CD4-positive, alpha-beta T cell treated with Interleukin-17A for 4 hours (primary cell): ENCODE measurements at places on chromosomes 6 and 20.

DNA sequence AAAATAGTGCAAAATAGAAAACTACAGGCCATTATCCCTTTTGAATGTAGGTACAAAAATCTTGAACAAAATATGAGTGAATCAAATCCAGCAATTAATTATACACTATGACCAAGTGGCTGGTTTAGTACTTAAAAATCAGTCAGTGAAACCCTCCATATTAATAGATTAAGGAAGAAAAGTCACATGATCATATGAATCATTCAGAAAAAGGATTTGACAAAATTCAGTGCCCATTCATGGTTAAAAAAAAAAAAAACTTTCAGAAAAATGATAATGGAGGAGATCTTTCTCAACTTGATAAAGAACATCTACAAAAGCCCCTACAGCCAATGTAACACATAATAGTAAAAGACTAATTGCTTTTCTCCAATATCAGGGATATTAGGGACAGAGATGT lies 75.0 kb downstream of the FAM120B start:
- DNase-seq = no peak

GRCh38 chr6:34964564-34964963 lies 75.5 kb downstream of the ANKS1A start:
- no peak for DNase-seq

- peak; percentile 60 for DNase-seq
These were observed 115.2 kb upstream of the RNF24 start for GRCh38 chr20:4130404-4131189.

- DNase-seq = peak; percentile 84
These were observed 562 bp downstream of the TFEB start for GRCh38 chr6:41734666-41735426.

DNA sequence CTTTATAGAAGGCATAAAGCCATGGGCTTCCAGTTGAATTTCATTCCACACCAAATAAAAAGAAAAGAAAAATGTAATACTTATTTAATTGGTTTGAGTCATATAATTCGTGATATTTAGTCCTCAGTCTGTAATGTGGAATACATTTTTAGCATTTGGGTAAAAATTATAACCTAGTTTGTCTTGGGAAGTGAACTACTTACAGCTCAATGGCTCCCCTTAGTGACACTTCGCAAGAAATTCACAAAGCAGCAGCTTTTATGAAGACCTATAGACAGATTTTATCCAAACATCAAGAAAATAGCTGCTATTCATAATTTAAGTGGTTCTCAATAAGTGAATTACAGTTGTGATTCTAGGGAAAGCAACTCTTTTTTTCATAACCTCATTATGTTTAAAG lies 72.1 kb downstream of the RSPO3 start:
- no peak for DNase-seq

- no peak for DNase-seq
These were observed 301.8 kb upstream of the AGPAT4 start for GRCh38 chr6:161575523-161576254.

DNA sequence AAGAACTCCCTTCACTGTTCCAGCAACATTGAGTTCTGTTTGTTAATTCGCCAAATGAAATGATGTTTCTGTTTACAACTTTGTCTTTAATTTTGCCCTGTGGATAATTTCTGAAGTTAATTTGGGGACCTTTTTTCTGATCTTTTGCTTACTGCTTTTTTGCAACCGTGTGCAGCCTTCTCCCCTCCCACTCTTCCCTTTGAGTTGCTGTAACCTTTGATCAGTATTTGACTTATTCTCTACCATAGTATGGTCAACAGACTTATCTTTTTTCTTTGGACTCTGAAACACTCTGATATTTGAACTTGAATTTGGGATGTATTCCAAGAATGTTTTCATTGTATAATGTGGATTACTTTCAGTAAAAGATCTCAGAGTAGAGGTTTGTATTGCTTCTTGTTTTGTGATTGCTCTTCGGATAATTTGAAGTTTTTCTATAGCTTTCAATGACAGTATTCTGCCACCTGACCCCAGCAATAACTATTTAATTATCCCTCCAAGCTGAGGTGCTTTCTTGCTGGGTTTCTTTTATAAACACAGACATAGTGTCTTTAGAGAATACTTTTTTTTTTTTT lies 46.2 kb downstream of the LRRN4 start:
- DNase-seq = no peak

DNA sequence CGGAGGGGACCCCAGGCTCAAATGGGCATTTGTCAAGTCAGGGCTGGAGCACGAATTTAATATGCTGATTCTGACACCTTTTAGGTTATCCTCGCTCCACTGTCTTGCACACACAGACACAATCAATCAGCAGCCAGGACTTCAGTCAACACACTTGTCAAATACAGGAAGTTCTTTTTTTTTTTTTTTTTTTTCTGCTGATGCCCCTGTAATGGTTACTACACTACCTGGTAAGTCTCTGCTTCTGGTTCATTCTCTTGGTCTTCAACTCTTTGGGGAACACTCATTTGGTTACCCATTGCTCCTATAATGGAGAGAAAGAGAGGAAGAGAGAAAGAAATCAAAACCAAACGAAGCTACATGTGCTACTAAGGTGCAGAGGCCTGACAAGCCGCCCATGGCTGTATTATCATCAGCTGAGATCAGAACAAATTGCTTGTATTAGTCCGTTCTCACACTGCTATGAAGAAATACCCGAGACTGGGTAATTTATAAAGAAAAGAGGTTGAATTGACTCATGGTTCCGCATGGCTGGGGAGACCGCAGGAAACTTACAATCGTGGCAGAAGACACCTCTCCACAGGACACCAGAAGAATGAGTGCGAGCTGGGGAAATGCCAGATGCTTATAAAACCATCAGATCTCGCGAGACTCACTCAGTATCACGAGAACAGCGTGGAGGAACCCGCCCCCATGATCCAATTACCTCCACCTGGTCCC lies 11.8 kb downstream of the BCAS1 start:
- no peak for DNase-seq

DNA sequence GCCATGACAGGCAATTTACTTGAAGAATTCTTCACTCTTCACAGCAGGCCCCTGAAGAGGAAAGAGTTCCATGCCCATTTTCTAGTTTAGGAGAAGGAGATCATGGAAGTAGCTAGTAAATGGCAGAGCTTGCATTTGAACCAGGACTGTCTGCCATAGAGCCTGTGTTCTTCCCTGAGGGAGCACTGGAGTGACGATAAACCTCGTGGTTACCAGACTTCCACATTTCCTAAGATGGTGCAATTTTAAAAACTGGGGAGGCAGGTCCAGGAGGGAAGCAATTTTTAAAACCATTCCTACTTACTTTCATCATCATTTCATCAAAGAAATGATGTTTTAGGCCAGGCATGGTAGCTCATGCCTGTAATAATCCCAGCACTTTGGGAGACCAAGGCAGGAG lies 36.8 kb downstream of the STK35 start:
- no peak for DNase-seq

DNA sequence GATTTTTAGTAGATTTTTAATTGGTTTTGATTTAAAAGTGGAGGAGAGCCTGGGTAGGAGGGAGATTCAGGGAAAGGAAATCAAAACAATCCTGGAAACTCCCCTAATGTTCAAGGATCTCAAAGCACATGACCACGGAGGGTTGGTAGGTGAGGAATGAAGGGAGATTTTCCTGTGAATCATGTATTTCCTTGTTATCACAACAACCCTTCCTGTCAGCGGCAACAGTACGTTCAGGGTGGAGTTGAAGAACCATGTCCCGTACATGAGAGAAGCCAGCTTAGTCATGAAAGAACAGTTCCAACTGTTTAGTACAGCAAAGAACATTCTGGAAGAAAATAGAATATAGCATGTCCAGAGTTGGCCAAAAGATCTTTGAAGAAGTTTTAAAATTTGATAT lies 79.4 kb upstream of the SCAF8 start:
- DNase-seq = no peak

GRCh38 chr6:154239392-154239791 lies 117.2 kb downstream of the IPCEF1 start:
- DNase-seq = peak; percentile 52

DNA sequence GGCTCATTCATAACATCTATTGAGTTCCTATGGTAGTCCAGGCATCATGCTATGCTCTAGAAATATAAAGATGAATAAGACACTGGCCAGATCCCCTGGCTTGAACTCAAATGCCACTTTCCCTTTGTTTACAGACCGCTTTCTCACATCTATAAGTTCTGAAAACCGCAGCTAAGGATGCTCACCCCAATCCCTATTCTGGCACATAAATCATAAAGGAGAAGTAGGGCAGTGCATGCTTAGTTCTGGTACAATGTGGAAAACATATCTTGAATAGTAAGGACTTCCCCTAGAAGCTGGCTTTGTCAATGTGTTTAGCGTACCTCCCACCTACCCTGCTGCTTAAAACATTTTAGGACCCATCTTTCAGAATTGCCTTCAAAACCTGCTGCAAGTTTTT lies 26.4 kb downstream of the MRS2 start:
- no peak for DNase-seq

- peak; percentile 27 for DNase-seq
These were observed 822 bp downstream of the ELOVL4 start for GRCh38 chr6:79946272-79947190.

- DNase-seq = no peak
These were observed 98.5 kb upstream of the TMEM170B start for GRCh38 chr6:11439017-11439420.

- no peak for DNase-seq
These were observed 23.1 kb downstream of the PFDN4 start for GRCh38 chr20:54231036-54231435.
